ENCODE measurements at places on chromosomes 4 and X.

DNA sequence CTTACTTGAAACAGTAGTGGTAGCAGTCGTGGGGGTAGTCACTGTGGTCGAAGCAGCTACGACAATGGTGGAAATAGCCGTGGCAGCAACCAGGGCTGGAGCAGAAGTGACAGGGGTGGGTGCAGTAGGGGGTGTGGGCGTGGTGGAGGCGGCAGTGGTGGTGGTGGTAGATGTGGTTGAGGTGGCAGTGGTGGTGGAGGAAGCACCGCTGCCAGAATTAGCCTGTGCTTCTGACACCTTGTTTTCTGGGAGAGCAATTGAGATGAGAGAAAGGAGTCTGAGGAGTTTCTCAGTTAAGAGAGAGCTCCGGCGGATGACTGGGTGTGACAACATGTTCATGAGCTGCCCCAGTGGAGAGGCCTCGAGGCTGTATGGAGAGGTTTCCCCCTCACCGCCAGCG is 113.5 kb upstream of the HSD17B10 start:
- no peak for DNase-seq

- no peak for DNase-seq
These were observed 60.6 kb downstream of the POLR2B start for GRCh38 chr4:57039345-57039744.

DNA sequence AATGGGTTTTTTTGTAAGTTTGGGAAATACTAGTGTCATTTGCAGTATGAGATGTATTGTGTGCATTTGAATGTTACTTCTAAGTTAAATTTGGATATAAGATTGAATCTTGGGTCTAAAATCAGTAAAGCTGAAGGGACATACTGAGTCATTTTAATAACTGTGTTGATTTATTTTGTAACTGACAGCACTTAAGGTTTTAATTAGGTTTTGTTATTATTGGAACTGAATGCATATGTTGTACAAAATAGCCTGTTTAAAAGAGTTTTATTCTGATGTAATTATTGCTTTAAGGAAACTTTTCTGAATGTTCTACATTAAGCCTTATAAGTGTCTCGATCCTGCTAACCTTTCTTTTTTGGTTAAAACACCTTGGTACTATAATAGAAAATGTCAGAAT is 396.6 kb downstream of the MAPK10 start:
- no peak for DNase-seq

GRCh38 chr4:112739442-112739841 is 102.5 kb downstream of the LARP7 start:
- no peak for DNase-seq

GRCh38 chrX:116378961-116379360 is 57.4 kb upstream of the SLC6A14 start:
- DNase-seq = no peak

DNA sequence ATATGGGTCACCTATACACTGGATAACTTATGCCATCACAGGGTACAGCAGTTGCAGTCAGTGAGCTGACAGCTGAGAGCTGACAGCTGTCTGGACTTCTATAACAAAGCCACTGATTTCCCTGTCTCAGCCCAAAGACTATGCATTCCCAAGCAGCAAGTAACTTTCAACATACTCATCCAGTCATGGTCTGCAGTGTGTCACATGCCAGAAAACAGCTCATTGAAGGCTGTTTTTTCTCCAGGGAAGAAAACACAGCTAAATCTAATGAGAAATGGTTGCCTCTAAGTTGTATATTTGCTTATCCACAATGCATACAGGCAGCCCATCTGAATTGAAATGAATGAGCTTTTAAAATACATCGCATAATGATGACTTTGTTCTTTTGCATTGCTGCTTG is 6.3 kb downstream of the KIAA1210 start:
- no peak for DNase-seq

GRCh38 chr4:113469023-113469390 is 292.5 kb downstream of the CAMK2D start:
- DNase-seq = no peak

DNA sequence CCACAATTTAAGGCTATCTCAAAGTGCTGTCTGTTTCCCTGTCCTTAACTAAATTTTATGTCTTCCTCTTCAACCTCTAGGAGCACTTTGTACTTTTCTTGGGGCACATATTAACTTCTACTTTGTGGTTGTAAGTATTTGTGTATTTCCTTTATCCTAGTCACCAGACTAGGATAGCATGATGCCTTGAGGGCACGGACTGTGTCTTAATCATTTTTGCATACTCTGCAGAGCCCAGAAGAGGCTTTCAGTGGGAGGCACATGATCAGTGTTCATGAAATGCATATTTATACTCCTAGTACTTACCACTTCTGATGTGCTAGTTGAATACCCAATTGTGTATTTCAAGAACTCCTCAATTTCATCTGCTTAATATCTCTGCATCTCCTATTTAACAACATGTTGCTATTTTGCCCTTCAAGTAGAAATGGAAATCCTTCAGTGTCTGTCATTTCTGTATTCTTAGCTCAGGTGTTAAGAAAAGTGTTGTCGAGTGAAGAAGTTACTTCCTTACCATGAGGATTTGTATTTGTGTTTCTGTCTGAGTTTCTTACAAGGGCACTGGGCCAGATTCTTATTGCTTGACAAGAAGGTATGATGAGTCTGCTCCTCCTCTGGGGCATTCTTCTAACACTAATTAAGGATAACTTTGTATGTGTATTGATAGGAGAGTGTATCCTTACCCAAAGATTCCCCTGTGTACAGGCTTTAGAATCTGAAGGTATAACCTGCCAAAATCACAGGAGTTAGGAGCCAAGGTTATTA is 28.3 kb upstream of the PGRMC2 start:
- no peak for DNase-seq

DNA sequence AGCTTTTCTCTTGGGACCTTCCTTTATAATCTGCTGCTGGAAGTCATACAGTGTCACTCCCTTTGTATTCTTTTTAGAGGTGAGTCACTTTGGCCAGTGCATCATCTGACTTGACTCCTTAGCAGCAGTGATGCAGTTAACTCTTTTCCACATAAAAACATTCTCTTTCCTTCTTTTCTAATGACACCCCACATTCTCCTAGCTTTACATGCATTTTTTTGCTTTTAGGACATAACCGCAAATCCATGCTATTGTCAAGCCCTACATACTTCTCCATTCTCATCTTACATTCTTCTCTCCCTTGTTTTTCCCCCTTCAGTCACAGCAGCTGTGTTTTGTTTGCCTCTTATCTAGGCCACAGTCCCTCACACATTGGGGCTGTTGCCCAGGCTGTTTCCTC is 55.1 kb downstream of the ZNF330 start:
- no peak for DNase-seq

GRCh38 chrX:9279234-9279544 is 185.7 kb upstream of the TBL1X start:
- no peak for DNase-seq

DNA sequence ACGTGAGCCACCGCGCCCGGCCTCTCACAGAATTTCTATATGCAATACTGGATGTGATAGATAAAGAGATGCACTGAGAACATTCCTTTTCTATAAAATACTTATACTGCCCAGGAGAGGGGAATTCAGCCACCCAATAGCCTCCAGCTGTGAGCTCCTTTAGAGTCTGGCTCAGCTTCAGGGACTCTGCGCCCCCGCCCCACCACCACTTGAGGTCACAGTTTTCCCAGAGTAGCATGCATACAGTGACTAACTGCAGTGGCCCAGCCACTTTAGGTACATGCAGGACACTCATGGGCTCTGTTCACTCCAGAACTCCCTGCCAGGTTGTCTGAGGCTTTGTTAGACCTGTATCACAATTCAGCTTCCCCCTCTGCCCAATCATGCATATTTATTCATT is 144.4 kb upstream of the TET2 start:
- no peak for DNase-seq

DNA sequence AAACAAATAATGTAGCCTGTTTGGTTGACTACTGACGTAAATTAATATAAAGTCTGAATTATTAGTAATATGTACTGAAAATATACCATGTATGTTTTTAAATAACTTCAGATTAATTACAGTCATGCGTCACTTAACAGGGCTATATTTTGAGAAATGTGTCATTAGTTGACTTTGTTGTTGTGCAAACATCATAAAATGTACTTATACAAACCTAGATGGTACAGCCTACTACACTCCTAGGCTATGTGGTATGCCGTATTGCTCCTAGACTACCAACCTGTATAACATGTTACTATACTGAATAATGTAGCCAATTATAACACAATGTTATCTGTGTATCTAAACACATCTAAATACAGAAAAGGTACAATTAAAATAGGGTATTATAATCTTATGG is 66.6 kb downstream of the RNF150 start:
- DNase-seq = no peak

- no peak for DNase-seq
These were observed 139.0 kb downstream of the ATG4A start for GRCh38 chrX:108230574-108230973.

DNA sequence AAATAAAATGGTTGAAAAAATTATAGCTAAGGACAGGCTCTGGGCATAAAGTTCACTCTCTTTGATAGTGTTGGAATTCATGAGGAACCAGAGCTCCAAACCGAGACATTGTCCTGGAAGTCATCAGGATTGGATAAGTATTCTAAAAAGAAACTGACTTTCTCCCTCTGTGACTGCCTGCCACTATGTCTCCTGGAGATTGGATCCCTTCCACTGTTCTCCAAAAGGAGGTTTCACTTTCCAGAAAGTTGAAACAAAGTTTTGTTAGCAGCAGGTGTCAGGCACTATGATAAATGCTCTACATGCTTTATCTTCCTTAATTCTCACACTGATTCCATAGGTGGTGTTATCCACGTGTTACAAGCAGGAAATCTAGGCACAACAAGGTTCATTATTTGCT is 16.8 kb downstream of the BANK1 start:
- no peak for DNase-seq

- DNase-seq = no peak
These were observed 186.4 kb downstream of the DCLK2 start for GRCh38 chr4:150264595-150265161.

DNA sequence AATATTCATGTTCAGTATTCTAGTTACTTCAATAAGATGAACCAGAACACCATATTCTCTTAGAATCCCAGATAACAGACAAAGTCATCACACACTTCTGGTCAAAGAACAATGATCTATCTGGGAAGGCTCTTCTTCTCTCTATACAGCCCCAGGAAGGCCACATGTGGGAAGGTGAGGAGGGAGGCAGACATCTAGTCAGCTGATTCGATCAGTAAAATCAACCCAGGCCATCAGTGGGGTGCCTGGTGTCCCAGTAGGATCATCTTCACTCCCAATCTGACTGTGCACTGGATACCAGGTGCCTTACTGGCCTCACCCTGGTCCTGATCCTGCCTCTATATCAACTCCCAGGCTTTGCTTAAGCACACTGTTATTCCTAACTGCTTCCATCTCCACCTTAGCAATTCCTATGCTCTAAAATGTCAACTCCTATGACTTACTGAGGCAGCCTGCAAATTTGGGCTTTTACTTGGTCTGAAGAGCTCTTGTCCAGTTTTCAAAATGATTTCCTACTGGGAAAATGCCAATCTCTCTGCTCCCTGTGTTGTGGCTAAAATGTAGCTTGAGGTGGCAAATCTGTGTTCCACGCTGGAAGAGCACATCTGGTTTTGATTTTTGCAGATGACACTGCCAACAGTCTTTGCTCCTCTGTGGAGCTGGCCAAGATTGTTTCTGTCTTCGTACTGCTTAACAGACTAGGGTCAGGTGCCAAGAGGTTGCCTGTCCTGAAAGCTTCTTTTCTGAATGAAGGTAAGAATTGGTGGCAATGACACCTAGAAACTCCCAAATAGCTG is 128.7 kb downstream of the MGST2 start:
- DNase-seq = no peak

DNA sequence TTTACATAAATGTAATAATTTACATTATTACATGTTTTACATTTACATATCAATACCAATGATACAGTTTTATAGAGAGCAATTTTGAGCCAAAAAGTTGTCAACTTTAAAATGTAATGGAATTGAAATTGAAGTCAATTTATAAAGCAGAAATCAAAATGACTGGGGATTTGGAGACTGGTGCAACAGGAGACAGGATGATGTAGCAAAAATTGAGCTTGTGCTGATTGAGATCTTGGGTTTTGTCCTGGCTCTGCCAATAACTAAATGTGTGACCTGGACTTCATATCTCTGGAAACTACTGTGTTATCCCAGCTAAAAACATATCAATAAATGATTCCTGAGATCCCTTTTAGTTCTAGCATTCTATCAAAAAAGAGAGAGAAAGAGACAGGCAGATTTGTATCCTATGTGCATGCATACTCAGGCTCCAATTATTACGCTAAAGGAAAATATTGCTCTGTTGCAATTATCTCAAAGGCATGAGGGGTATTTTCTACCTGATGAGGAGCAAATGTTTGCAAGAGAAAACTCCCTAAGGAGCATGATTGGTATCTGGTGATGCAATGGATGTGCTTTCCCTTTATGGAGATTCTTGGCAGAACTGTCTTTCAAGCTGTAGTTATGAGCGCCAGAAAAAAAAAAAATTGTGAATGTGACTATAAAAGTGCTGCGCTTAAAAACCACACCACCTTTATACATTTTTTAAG is 14.7 kb downstream of the EXOC1L start:
- DNase-seq = no peak

DNA sequence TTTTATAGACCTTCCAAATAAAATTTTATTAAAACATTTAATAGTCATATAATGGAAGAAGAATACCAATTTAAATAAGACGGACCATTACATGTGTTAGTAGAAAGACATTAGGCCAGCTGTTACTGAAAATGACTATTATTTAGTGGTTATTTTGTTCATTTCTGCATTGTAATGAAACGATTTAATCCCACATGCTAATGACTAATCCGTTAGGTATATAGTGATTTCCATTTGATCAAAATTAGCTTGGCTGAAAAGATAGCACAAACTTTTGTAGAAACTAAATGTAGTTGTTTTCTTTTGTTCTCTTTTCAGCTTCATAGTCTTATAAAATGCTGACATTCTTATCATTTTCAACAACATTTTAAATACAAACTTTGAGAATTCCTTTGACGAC is 556.1 kb upstream of the TENM3 start:
- DNase-seq = no peak

GRCh38 chrX:130771648-130772047 is 131.4 kb downstream of the ENOX2 start:
- DNase-seq = no peak

GRCh38 chr4:138555584-138555983 is 313.4 kb upstream of the SLC7A11 start:
- peak; percentile 27 for DNase-seq

- DNase-seq = no peak
These were observed 38.9 kb downstream of the GPC4 start for GRCh38 chrX:133376422-133376821.

GRCh38 chr4:124181039-124181438 is 531.5 kb downstream of the ANKRD50 start:
- no peak for DNase-seq

Data from NCI-H774 (cell line).